ENCODE measurements at places on chromosomes 1 and 21.

GRCh38 chr1:21696931-21697330 lies 27.8 kb upstream of the RAP1GAP start:
- DNase-seq: no peak

DNA sequence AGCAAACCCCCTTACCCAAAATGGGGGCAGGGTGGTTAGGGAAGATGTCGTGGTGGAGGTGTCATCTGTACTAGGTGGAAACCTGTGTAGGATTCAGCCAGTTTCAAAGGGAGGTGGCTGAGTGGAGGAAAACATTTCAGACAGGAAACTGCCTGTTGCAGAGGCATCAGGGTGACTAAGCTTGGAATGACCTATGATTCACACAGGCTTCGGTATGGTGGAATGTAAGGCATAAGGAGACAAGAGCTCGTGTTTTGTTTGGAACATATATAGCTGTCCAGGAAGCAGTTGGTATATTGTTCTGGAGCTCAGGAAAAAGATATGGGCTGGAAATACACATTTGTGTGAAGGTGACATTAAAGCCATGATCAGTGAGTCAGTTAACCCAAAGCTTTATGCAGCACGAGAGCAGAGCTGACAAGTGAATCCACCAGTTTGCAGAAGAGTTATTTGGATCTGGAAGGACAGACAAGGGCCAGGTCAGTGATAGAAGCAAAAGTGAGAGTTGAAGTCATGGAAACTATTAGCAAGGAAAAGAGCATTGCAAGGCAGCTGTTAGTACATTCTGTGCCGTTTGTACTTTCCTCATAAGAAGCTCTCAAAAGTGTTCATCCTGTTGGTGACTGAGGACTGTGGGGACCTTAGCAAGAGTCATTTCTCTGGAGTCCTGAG lies 12.2 kb downstream of the UTP25 start:
- DNase-seq: no peak

- DNase-seq: no peak
Measured at GRCh38 chr1:29673228-29673500, 436.8 kb downstream of the PTPRU start.

- no peak for DNase-seq
Measured at GRCh38 chr1:223215026-223215425, 72.0 kb upstream of the TLR5 start.

DNA sequence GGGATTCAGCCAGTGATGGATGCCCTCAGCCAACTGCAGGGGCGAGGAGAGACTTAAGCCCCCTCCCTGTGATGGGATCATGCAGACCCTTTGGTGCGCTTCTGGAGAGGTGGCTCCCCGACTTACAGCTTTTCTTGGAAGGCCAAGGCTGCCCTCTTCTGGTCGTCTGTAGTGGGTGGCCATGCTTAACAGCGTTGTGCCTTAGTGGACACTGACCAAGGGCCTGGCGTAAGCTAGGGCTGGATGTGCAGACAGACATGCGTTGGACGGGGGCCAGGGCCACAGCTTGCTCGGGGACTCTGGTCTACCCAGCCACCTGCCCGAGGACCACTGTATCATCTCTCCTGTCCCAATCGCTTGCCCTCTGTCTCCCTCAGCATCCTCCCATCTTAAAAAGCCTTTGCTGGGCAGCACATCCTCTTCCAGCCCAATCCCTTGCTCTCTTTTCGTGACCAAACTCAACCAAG lies 5.5 kb downstream of the AZIN2 start:
- DNase-seq: peak; percentile 78

- DNase-seq: no peak
Measured at GRCh38 chr1:7624791-7625355, 146.2 kb upstream of the VAMP3 start.

DNA sequence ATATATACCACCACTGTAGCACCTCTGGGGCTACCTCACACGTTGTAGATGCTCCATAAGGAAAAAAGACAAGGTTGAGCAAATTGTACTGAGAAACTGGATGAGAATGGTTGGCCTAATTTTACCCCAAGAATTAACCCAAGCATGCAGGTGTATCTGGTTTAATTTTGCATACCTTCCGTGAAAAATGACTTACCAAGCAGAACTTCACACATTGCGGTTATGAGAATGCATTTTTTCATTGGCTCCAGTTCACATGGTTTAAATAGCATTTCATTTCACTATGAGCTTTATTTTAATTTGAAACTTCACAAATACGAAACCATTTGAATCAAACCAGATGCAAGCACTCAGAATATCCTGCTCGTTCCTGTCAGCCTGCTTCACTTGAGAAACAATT lies 512.2 kb downstream of the LTN1 start:
- no peak for DNase-seq

DNA sequence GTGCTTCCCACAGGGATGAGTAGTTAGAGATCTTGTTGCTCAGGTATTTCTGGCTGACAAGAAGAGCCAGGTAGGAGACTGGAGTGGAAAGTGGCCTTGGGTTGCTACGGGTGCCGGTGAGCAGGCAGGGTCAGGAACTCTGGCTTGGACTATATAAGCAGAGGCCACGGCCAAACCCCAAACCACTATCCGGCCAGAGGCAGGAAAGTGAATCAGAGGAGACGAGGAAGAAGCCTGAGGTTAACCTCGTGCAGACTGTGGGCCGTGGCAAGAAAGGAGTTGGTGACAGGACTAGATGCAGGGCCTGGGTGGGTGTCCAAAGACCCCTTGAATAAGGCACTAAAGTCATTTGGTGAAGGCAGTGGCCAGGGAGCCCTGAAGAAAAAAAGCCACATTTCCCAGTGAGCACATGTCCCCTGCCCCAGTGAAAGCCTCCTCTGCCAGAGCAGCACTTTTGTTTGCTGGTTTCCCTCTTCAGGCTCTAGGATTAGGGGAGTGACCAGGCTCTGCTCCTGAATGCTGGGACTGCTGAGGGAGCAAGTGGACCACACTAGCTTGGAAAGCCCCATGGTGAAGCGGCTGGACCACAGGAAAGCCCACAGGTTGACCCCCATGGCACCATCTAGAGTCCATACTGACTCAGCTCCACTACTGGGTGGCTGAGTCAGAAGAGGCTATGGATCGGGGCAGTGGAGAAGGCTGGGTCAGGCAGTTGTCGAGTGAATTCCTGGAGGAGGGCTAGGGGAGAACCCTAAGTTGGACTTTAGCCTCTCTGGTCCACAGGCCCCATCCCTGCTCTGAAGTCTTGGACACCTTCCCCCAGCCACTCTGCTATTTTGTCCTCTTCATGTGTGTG lies 23.4 kb downstream of the CSF1 start:
- DNase-seq: no peak

- DNase-seq: no peak
Measured at GRCh38 chr1:230303822-230304221, 122.3 kb downstream of the PGBD5 start.

GRCh38 chr1:4836574-4836973 lies 182.2 kb downstream of the AJAP1 start:
- DNase-seq: no peak

- no peak for DNase-seq
Measured at GRCh38 chr1:156391701-156392100, 22.7 kb downstream of the RHBG start.

GRCh38 chr1:33099290-33100118 lies 18.6 kb downstream of the AZIN2 start:
- no peak for DNase-seq

DNA sequence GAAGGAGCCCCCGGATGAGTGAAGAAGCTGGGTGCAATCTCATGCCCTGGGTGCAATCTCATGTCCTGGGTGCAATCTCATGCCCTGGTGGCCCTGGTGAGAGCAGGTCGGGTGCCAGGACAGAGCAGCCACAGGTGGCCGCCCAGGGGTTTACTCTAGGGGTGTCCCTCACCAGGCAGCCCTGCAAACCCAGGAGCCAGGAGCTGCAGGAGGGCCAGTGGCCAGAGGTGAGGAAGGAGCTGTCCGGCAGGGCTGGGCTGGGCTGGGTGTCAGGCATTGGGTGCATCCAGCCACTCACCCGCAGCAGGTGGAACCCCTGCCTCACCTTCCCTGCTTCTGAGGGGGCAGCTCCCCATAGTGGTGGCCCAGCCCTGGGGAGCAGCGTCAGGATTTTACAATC lies 79.2 kb downstream of the PRDM16 start:
- DNase-seq: no peak

DNA sequence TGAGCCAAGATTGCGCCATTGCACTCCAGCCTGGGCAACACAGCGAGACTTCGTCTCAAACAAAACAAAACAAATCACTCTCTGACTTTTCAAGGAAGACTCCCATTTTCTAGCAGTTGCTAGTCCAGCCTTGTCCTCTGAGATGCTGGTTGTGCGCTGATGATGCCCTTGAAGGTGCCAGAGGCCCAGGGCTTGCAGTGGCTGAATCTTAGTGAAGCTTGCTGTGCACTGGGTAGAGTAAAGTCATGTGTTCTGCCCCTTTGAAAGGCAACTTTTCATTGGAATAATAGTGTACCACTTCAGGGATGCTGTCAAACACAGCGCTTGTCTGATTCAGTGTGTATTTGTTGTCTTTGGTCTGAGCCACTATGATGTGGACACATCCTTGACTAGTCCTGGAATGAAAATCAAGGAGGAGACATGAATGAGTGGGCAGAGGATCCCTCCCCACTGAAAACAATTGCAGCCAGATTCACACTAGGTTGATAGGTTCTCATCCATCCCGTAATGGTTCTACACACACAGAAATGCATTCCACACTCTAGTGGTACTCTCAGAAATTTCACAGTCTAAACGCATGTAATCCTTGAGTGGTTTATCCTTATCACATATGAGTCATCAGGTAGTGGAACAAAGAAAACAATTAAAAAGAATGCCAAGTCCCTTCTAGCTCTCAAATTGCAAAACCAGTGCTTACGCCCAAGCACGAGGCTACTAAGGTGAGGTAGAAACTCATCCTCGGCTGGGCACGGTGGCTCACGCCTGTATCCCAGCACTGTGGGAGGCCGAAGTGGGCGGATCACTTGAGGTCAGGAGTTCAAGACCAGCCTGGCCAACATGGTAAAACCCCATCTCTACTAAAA lies 17.8 kb upstream of the TDRD10 start:
- peak; percentile 84 for DNase-seq

DNA sequence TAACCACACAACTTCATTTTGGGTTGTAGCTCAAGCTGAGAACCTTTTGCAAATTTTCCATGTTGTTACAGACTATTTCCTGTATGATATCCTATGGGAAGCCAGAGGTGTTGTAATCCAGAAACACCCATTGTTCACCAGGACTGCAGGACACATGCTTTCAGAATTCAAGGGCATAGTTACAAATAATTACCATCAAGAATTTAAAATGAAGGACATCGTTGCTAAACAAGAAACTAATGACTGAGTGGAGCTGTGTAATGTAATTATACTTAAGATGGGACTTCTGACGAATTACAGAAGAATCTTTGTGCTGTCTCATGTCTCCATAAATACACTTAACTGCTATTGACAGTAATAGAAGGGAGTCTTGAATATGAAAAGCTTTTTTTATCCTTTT lies 47.6 kb upstream of the HOOK1 start:
- DNase-seq: no peak

- DNase-seq: no peak
Measured at GRCh38 chr21:41254090-41254700, 62.4 kb upstream of the FAM3B start.

DNA sequence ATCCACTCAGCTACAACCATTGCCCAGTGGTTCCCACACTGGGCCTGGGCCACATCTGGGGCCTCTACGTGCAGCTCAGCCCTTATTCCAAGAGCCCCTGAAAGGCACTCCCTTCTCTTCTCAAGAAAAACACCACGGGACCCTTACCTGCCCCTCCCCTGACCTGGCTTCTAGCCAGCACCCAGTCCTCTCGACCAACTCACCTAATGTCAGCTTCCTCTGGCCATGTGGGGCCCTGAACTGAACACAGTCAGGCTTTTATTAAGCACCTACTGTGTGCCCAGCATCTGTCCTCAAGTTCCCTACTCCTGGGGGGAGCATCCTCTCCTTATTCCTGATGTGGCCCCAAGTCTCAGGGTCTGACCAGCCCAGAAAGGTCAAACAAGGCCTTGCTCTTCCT lies 208.4 kb downstream of the MATN1 start:
- no peak for DNase-seq

- no peak for DNase-seq
Measured at GRCh38 chr1:226674892-226675714, 64.0 kb downstream of the ITPKB start.

- DNase-seq: no peak
Measured at GRCh38 chr1:229845410-229846138, 219.5 kb downstream of the URB2 start.

DNA sequence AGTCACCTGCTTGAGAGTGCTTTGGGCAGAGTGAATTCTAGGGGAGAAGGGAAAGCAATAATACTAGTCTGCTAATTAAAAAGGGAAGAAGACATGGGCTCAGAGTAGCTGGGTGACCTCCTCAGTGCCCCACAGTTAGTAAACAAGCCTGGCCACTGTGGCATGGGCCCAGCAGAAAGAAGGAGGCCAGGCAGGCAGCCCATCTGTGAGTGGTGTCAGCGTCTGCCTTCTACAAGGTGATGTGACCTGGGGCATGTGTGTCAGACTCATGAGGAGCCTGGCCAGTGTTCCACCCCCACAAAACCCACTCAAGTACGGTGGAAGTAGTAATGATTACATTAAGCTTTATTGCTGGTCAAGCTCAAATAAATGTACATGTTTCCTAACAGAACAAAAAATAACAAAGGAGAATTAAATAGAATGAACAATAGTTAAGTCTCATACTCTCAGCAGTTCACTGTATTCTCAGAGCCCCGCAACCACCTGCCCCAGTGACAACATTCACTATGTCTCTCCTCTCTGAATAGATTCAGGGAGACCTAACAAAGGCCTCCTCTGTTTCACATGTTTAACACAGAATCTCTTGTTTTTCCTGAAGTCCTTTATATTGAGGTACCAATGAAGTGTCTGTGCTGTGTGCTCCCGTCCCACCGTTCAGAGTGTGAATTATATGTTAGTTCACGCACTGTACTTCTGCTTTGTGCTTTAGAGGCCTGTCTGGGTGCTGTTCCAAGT lies 32.5 kb downstream of the SLC22A15 start:
- DNase-seq: no peak

DNA sequence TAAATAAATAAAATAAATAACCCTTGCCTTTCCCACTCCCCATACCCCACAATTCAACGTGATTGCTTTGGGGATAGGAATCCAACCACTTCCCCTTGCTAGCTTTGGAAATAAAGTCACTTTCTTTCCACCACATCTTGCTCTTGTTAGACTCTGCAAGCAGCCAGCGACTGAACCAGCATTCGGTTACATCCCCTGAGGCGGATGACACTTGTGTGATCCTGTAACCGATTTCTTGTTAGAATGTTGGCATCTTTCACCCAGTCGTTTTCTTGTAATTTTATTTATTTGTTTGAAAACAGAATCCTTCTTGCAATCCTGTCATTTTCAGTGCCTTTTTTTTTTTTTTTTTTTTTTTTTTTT lies 1.6 kb upstream of the IFNGR2 start:
- DNase-seq: no peak

GRCh38 chr1:27885621-27886352 lies 13.4 kb downstream of the THEMIS2 start:
- DNase-seq: no peak

- DNase-seq: no peak
Measured at GRCh38 chr1:217668351-217668940, 37.3 kb downstream of the SPATA17 start.

- DNase-seq: no peak
Measured at GRCh38 chr21:27076025-27076424, 109.1 kb upstream of the ADAMTS5 start.

GRCh38 chr21:24785033-24785432 lies 822.2 kb downstream of the MRPL39 start:
- no peak for DNase-seq

GRCh38 chr1:234119431-234119830 lies 215.0 kb downstream of the SLC35F3 start:
- DNase-seq: no peak

Data from thyroid gland (tissue), 4 donors.